Fibroblast of skin of back (primary cell): ENCODE measurements at places on chromosomes 1 and 21.
A peak's percentile ranks its signal among the peaks of the same experiment; 100 is the strongest.

DNA sequence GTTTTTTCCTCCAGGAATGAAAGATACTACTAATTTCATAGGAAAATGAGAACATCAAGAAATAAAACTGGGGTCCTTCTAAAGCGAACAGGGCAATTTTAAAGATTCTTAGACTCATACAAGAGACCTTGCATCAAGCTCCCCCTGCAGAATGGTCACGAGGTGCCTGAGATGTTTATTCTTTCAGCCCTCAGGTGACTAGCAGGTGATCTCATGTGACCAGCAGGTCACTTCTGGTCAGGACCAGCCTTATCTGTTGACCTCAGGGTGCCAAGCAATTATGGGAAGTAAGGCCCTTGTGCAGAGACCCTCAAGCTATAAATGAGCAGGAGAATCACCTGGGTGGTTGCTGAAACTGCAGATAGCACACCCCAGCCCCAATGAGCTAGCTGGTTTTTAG is 20.6 kb upstream of the TMEM51 start:
- no peak for DNase-seq

GRCh38 chr1:214003233-214003632 is 15.5 kb downstream of the PROX1 start:
- no peak for DNase-seq

GRCh38 chr1:197092491-197093023 is 25.5 kb upstream of the F13B start:
- DNase-seq: no peak

- peak; percentile 95 for DNase-seq
Observed at GRCh38 chr21:27648560-27648959, 681.7 kb upstream of the ADAMTS5 start.

GRCh38 chr1:167152192-167152876 is 58.5 kb downstream of the STYXL2 start:
- DNase-seq: no peak

DNA sequence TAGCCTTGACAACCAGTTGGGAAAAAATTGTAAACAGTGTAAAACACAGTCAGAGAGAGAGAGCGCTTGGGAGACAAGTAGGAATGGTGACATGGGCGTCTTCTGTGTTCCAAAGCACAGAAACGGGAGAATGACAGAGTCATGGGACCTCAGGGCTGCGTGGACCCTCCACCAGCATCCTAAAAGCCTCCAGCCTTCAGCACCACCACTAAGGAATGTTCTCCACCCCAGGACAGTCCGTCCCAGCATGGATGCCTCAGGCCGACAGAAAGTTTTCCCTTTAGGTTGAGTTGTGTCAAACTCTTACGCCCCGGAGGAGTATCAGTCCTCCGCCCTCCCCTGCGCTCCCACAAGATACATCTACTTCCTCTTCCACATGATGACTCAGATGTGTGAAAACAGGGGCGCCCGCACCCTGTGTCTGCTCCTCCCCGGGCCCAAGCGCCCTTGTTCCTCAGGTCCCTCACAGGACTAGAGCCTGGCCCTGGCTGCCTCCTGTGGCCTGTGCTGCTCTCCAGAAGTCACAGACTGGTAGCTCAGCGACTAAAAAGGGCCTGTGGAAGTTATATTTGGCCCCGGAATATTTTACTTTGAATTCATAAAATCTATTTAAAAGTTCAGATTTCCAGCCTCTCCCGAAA is 63.9 kb upstream of the EFHD2 start:
- DNase-seq: no peak

- DNase-seq: no peak
Observed at GRCh38 chr1:182279724-182280503, 111.7 kb downstream of the GLUL start.

- DNase-seq: no peak
Observed at GRCh38 chr1:99745061-99745460, 21.4 kb downstream of the FRRS1 start.

- DNase-seq: peak; percentile 54
Observed at GRCh38 chr1:86504895-86505563, 36.3 kb downstream of the CLCA1 start.

DNA sequence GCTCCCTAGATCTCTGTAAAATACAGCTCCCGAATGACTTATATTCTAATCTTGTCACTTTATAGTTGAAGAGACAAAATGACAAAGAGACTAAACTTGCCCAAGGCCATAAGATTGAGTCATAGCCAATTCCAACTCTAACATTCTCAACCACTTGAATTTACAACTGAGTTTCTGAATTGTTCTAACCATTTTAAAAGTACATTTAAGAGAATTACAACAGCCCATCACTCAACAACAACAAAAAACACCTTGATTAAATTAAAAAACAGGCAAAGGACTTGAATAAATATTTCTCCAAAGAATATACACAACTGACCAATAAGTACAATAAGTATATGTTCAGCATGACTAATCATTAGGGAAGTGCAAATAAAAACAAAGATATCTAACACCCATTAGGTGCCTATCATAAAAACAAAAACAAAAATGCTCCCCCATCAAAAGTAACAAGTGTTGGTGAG is 8.7 kb upstream of the ADCY10 start:
- peak; percentile 44 for DNase-seq

- no peak for DNase-seq
Observed at GRCh38 chr1:75785320-75785982, 605 bp upstream of the RABGGTB start.

DNA sequence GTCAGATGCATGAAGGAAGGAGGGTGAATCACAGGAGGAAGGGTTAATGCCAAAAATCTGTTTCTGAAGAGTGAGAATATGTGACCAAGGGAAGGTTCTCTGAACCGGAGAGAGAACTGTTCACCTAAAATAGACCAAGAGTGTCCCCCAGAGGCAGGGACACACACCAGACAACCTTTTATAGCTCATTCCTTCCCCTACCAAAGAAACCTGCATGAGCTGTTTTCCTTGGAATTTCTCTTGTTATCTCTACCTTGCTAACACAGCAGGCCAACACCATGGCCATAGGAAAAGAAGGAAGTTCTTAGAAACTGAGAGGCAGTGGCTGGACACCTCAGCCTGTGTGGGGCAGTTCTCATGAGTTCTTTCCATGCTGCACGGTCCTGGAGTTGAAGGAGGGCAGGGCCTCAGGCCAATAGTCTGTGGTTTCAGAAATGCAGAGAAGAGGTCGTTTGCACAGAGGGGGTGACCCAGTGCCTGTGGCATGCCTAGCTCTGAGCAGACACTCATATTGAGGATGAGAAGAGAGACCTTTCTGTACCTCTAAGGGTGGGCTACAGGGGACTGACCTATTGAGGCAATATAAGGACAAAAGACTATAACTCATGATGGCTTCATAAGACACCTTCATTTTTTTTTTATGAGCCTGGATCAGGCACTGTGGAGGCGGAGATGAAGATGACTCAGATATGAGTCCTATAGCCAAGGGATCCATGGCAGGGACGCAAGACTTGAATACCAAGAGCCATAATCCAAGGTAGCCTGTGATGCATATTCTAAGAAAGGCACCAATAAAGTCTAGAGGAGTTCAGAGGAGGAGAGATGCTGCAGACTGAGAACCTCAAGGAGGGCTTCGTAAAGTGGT is 39.4 kb downstream of the IGFN1 start:
- peak; percentile 41 for DNase-seq

- peak; percentile 65 for DNase-seq
Observed at GRCh38 chr1:199083680-199084079, 444.8 kb downstream of the PTPRC start.

DNA sequence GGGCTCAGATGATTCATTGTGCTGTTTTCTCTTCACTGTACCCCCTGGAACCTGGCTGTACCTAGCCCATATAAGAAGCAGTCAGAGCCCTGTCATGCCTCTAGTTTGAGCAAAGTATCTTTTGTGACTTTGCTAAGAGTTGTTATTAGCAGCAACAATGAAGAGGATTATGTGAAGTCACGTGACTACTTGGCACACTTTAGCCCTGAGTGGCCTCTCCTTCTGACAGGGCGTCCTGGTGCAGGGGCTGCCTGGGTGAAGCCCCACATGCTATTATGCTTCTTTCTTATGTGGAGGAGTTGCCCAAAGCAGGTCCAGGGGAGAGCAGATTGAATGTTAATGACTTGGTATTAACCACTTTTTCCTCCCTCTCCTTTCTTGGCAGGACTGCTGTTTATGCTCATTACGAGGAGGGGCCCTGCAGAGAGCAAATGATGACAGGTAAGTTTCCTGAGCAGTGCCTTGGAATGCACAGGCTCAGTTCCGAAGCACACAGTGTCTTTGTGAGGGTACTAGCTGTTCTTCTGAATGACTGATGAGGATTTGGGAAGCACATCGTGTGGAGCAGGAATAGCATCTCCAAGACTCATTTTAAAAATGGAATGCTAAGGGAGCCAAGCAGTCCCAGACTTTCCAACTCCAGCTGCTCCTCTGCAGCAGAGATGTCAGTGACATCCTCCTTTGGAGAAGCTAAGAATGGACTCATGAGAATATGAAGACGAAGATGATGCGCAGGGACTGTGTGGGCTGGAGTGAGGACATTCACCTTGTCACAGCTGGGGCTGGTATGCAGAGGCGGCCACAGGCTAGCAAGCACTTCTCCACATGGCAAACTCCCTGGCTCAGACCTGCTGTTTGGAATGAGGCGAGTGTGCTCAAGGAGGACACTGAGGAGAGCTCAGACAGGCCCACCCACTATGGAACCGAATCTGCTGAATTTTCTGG is 15.2 kb upstream of the ST3GAL3 start:
- DNase-seq: no peak

GRCh38 chr1:240967070-240967724 is 355.2 kb upstream of the GREM2 start:
- peak; percentile 34 for DNase-seq

DNA sequence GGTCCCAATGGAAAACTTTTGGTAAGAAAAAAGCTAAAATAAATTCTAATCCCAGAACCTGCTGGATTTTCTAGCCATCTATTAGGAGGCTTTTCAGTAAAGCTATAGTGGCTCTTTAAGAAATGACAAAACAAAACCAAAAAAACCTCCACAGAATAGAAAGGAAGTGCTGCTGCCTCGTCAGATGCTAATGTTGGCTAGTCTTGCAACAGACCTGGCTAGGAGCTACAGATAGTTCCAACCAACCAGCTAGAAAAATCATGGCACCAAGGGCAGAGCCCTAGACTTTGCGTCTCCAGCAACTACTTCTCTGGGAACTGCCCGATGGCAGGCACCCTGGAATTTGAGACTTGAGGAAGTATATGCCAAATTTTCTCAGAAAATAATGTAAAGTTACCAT is 7.6 kb downstream of the CD101 start:
- DNase-seq: no peak

DNA sequence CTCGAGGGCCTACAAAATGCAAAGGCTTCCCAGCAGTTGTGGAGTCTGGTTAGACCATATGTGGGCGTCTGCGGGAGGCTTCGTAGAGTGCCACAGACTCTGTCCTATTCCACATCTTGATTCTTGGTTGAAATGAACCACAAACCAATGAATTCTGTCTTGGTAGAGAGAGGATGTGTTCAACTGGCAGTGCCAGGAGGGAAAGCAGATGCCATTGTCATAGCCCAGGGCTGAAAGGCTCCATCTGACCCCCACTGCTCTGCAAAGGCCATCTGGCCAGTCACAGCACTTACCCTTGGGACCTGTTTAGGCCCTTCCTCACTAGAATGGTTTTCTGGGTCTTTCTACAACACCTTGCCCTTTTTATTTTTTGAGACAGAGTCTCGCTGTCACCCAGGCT is 22.1 kb downstream of the ACOT11 start:
- DNase-seq: no peak

DNA sequence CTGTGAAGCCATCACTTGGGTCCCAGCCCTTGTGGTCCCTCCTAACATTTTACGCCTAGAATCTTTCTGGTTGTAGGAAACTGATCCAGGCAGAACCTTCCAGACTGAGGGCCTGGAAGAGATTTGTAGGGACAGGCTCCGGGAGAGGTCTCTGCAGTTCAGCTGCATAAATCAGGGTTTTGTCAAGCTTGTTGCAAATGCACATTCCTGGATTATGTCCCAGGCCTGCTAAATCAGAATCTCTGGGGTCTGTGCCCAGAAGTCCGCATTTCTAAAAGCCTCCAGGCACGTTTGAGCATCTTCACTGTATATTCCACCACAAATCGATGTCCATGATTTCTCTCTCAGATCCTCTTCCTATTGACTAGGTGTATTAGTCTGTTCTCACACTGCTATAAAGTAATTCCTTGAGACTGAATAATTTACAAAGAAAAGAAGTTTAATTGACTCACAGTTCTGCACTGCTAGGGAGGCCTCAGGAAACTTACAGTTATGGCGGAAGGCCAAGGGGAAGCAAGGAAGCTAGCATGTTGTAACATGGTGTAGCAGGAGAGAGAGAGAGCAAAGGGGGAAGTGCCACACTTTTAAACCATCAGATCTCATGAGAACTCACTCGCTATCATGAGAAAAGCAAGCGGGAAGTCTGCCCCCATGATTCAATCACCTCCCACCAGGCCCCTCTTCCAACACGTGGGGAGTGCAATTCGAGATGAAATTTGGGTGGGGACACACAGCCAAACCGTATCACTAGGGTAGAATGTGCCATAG is 1.2 kb upstream of the FHAD1 start:
- peak; percentile 20 for DNase-seq

- DNase-seq: no peak
Observed at GRCh38 chr1:80915491-80915890, 885.2 kb upstream of the ADGRL2 start.

DNA sequence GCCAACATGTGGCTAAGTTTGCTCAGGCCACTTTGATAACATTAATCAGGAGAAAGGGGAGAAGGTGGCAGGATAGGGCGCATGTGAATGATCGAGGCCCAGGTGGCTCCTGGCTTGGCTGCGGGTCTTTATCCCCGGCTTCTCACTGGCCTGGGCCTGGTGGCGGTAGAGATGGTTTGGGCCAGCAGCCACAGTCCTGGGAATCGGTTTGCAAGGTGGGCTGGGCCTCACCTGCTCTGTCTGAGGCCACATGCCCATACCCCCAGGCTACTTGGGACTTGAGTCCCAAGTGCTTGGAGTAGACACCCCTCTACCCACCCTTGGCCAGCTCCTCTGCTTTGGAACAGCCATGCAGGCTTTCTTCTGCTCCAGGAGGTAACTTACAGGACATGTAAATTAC is 49.7 kb upstream of the DISP3 start:
- no peak for DNase-seq

DNA sequence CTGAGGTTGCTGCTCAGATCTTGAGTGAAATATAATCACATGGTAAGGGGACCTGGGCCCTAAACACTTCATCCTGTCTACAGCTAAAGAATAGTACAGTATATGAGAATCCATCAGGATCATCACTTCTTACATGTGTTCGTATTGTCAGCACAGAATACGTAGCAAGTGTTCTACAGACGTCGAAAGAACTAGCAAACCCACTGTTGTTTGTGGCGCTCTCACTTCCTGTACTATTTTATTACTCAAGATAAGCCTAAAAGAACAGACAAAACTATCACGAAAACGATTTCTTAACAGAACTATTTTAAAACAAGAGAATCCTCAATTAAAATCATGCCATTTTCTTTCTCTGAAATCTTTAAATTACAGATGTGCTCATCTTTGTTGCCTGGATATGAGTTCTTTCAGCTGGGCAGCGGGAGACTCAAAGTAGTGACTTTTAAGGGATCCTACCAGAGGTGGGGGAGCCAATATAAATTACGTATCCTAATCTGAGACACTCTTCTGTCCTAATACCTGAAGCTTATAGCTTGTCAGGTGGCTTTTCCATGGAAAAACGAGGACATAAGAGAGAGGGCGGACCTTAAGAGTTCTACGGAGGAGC is 724 bp downstream of the ST7L start:
- peak; percentile 23 for DNase-seq

- no peak for DNase-seq
Observed at GRCh38 chr1:31735571-31735970, 28.6 kb downstream of the ADGRB2 start.
